ENCODE measurements at places on chromosomes 1 and 21. TPM values are rescaled to one million over a fixed set of nuclear protein-coding genes. Genes with fewer than 3 reads are reported as not detected.

DHCR24 gene
- total RNA-seq, result 318 TPM

SPATC1L gene
- 32.8 TPM for total RNA-seq

CD84 gene
- total RNA-seq, result not detected

TMEM39B gene
- 25.0 TPM for total RNA-seq

RGS13 gene
- total RNA-seq, result not detected

CATSPERE gene
- total RNA-seq, result 0.31 TPM

MAB21L3 gene
- total RNA-seq, result not detected

RAB42 gene
- 13.2 TPM for total RNA-seq

TCHHL1 gene
- total RNA-seq, result not detected

FLG2 gene
- not detected for total RNA-seq

NAXE gene
- total RNA-seq, result 96.6 TPM

DTL gene
- 70.1 TPM for total RNA-seq

SYT14 gene
- 8.8 TPM for total RNA-seq

FALEC gene
- not detected for total RNA-seq

RIPPLY3 gene
- total RNA-seq, result 1.7 TPM

Measured in H9 (cell line).